ENCODE measurements at places on chromosomes 3 and 15.
A peak's percentile ranks its signal among the peaks of the same experiment; 100 is the strongest.

DNA sequence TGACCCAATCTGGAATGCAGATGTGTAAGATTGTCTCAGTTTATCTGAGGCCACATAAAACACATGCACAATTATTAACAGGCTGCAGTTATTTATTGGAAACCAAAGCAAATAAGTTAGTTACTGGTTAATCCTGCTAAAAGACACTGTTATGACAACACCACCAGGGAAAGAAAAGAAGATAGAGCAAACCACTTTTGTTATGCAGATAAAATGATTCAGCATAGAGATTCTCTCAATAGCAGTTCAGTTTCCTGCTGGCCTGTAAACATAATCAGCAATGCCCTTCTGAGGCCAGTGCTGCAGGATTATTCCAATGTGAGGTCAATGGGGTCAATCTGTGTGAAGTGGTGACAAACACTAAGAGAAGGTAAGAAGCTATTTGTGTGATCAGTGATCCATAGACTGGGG lies 244.4 kb downstream of the ZBTB20 start:
- no peak for DNase-seq

DNA sequence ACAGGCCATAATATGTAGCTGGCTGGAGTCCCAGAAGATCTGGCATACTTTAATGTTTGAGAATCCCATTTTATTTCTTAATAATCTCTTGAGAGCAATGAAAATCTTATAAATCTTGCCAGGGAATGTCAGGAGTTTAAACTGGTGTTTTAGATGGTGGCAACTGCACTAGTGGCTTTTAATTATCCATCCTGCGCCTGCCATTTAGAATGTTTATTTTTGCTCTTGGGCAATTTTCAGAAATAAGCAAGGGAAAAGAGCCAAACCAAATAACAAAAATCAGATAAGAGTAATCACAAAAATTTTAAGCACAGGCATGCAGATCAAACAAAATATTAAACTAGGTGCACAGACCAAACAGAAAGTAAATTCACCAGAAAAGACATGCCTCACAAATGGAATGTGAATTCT lies 41.9 kb upstream of the UBP1 start:
- DNase-seq: no peak

- DNase-seq: no peak
Measured at GRCh38 chr3:82050382-82050781, 288.9 kb upstream of the GBE1 start.

GRCh38 chr3:176870451-176870850 lies 326.8 kb downstream of the TBL1XR1 start:
- no peak for DNase-seq

GRCh38 chr3:128910006-128910405 lies 30.6 kb downstream of the ACAD9 start:
- no peak for DNase-seq

DNA sequence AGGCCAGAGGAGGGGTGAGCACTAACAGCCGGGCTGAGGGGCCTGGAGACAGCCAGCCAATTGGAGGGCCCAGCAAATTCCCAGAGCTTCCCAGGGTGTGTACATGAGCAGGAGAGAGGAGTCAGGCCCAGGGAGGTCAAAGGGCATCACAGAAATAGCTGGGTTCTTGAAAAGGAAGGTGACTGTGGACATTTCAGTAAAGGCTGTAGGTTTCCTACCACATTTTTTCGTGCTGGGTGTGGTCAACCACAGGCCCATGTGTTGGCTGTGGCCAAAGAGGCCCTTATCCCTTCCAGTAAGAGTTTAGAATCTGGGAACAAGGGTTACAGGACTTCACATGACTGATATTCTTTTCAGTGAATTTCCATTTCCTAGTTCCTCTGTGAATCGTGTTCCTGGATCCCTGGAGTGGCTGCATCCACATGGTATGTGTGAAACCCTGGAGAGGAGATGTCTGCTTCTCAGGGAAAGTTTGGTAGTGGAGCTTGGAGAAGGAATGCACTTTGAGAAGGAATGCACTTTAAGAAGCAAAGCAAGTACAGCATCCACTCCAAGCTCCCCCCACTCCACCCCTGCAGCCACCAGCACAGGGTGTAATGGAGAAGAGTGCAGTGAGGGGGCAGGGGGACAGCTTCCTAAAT lies 73.2 kb upstream of the HEG1 start:
- peak; percentile 59 for DNase-seq

- DNase-seq: no peak
Measured at GRCh38 chr15:83200589-83200988, 7.0 kb downstream of the HDGFL3 start.

All from sigmoid colon (tissue), 7 donors.